ENCODE measurements at places on chromosomes 2 and 18. TPM values are rescaled to one million over a fixed set of nuclear protein-coding genes. Genes with fewer than 3 reads are reported as not detected.

The RTP5 gene
- not detected for total RNA-seq

The CYP1B1 gene
- 13.5 TPM for total RNA-seq

The FAP gene
- total RNA-seq, result not detected

The LDLRAD4 gene
- 3.6 TPM for total RNA-seq

The CYP26B1 gene
- total RNA-seq, result 0.05 TPM

The ZNF804A gene
- total RNA-seq, result not detected

Measured in HT-29 (cell line).